ENCODE measurements at places on chromosomes 7 and 10. TPM values are rescaled to one million over a fixed set of nuclear protein-coding genes. Genes with fewer than 3 reads are reported as not detected.

The THSD7A gene
- total RNA-seq = 27.2 TPM

The TMEM236 gene
- total RNA-seq = 0.32 TPM

The AMPH gene
- total RNA-seq = 0.50 TPM

The HABP2 gene
- not detected for total RNA-seq

The PGAM2 gene
- total RNA-seq = not detected

The LBX1 gene
- not detected for total RNA-seq

The RINT1 gene
- 12.7 TPM for total RNA-seq

The MRLN gene
- total RNA-seq = not detected

The PDE1C gene
- total RNA-seq = 4.7 TPM

The AKR1C8 gene
- total RNA-seq = 0.16 TPM

The NPSR1 gene
- not detected for total RNA-seq

The GDF10 gene
- not detected for total RNA-seq

The TFEC gene
- 8.5 TPM for total RNA-seq

The PILRA gene
- 0.06 TPM for total RNA-seq

The CHCHD2 gene
- 221 TPM for total RNA-seq

The SH3PXD2A gene
- 2.9 TPM for total RNA-seq

The SFRP4 gene
- total RNA-seq = not detected

The KIAA1549 gene
- total RNA-seq = 1.1 TPM

The OIT3 gene
- total RNA-seq = 0.13 TPM

The NPC1L1 gene
- total RNA-seq = not detected

The KCP gene
- total RNA-seq = not detected

The CYP3A7 gene
- total RNA-seq = not detected

The CPN1 gene
- not detected for total RNA-seq

The AP1S1 gene
- total RNA-seq = 149 TPM

The BAMBI gene
- 1.6 TPM for total RNA-seq
